ENCODE measurements at places on chromosomes 4 and X.

GRCh38 chr4:1715002-1715758 lies 3.1 kb upstream of the SLBP start:
- DNase-seq: no peak

DNA sequence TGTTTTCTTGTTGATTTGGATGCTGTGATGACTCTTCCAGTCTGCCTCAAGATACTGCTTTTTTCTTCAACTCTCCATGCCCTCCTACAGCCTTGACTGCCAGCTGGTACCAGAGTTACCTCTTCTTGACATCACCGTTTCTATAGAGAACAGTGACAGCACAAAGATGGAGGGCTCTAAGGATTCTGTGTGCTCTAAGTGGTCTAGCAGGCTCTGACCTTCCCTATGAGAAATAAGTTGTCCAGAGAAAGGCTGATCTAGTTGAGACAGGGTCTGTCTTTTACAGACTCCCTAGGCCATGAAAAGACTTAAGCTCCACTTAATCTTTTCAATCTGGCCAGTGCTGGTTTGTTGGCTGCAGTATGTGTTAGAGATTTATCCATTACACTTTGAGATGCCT lies at the start of gene AKAP4:
Gene AKAP4, minus strand, starts transcription at position 101 of the 400 bp plus-strand sequence. CDS start 118 bp downstream, outside the sequence.
- no peak for DNase-seq

DNA sequence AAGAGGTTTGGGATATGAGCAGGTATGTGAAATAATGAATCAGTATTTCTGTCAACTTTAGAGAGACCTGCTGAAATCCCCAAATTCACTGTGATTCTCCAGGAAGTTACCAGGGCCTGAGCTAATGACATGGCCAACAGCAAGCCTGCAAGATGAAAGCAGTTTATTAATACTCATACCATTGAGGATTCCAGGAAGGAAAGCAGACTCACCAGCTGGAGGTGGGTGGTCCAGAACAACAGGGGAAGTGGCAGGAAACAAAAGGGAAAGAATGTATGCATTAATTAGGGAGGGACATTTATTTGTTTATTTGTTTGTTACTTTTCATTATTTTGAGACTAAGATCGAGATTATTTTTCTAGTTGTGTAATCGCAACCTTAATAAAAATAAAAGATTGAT lies 196.6 kb upstream of the AGA start:
- no peak for DNase-seq

DNA sequence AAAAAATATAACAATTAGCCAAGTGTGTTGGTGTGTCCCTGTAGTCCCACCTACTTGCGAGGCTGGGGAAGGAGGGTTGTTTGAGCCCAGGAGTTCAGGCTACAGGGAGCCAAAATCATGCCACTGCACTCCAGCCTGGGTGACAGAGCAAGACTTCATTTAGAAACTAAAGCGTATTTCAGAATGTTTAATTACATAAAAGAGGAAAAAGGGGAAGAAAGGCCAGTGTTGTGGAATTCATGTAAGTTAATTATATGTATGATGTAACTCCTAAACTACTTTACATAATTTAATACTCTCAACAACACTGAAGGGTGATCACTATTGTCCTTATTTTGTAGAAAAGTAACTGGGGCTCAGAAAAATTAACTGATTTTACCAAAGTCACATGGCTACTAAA lies 67.2 kb upstream of the HOPX start:
- no peak for DNase-seq

DNA sequence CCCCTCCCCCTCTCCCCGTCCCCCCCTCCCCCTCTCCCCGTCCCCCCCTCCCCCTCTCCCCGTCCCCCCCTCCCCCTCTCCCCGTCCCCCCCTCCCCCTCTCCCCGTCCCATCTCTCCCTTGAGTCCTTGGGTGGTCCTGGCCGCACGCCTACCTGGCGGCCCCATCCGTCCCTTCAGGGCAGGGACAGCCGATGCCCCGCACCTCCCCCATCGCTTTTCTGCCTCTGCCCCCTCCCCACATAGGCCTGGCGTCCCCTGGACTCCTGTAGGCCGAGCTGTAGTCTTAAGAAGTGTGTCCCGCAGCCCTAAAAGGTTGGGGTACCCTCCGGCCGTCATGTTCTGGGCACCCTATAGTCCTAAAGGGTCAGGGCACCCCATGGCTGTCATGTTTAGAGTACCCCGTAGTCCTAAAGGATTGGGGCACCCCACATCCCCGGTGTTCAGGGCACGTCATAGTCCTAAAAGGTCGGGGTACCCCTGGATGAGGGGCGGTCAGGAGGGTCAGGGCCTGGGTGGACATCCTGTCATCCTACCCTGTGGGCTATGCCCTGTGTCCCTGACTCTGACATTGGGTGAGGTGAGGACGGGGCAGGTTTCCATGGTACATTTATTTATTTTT lies 10.8 kb upstream of the GTPBP6 start:
- no peak for DNase-seq

GRCh38 chr4:8061573-8061972 lies 97.0 kb downstream of the ABLIM2 start:
- DNase-seq: no peak

- DNase-seq: no peak
Measured at GRCh38 chr4:172152284-172152683, 339.1 kb downstream of the GALNTL6 start.

Data from NCI-H345 (cell line).